ENCODE measurements at places on chromosomes 12 and 14. TPM values are rescaled to one million over a fixed set of nuclear protein-coding genes. Genes with fewer than 3 reads are reported as not detected.
A peak's percentile ranks its signal among the peaks of the same experiment; 100 is the strongest.

Gene LTBP2
- polyA plus RNA-seq = 2.3 TPM

Gene DENND5B
- 35.9 TPM for polyA plus RNA-seq

Gene CIROP
- not detected for polyA plus RNA-seq

Gene WDHD1
- polyA plus RNA-seq = 24.9 TPM

Gene PMEL
- polyA plus RNA-seq = 3.9 TPM

Gene DNAJC22
- polyA plus RNA-seq = 30.2 TPM

Gene RNU4-1
- polyA plus RNA-seq = not detected

DNA sequence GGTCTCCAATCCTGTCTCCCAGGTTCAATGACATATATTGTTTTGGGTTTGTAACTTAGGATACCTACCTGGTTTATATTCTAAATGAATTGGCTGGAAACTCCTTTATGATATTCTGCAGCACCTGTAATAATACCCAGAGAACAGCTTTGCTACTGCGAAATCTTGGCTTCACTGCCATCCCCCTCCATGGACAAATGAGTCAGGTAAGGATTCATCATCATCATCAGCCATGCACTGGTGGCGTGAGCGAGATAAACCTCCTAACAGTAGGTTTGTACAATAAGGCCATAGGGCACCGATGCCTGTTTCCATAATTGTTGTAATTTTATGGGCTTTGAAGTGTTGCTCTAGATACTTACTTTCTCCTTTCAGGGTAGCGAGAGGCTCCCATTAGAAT, 10.7 kb downstream of the DDX47 start:
- no peak for DNase-seq

GRCh38 chr12:49959685-49960473, 1.8 kb upstream of the AQP5 start:
- no peak for DNase-seq

GRCh38 chr12:47214001-47214619, 134.4 kb upstream of the AMIGO2 start:
- no peak for DNase-seq

- DNase-seq = no peak
Observed at GRCh38 chr14:95063391-95063790, 93.9 kb downstream of the DICER1 start.

DNA sequence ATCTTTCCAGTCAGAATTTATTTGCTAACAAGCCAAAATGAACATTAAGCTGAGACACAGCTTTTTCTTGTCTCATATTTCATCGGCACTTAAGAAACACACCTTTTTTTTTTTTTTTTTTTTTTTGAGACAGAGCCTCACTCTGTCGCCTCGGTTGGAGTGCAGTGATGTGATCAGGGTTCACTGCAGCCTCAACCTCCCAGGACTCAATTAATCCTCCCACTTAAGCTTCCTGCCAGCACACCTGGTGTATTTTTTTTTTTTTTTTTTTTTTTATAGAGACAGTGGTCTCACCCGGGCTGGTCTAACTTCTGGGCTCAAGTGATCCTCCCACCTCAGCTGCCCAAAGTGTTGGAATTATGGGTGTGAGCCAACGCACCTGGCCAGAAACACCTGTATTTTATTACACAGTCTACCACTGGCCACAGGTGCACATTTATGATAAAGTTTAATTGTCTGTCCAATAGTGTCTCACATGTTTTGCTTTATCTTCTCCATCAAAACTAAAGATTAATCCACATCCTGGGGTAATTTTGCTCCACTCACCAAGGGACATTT, 62.7 kb downstream of the C2CD5 start:
- DNase-seq = no peak

DNA sequence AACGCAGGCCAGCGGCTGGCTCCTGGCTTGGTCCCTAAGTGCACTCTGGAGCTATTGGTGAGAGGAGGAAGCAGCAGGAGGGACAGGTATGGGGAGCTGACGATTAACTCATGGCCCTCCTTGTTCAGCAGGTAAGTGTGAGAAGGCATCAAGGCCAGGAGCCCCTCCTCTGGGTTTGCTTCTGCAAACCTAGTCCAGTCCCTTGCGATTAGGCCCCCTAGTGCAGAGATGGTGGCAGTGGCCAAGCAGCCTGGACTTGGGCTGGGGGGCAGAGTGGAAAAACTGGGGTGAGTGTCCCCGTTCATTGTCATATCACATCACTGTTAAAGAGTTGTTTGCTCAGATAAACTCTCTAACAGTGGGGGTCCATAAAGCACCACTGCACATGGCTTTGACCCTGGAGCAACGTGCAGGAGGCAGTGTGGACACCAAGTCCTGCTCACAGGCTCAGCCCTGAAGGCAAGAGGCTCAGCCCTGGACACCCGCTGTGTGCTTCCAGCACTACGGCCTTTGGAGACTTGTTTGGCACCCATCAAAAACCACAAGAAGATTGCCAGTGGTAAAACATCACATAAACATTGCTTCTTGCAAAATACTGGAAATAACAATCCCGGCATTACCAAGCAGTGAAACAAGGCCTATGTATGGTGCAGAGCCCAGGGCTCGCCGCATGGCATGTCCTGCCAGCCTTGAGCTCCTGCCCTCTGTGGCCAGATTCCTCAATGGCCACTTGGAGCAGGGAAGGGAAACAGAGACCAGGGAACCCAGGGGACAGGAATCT, 184.3 kb upstream of the RTL1 start:
- DNase-seq = no peak

DNA sequence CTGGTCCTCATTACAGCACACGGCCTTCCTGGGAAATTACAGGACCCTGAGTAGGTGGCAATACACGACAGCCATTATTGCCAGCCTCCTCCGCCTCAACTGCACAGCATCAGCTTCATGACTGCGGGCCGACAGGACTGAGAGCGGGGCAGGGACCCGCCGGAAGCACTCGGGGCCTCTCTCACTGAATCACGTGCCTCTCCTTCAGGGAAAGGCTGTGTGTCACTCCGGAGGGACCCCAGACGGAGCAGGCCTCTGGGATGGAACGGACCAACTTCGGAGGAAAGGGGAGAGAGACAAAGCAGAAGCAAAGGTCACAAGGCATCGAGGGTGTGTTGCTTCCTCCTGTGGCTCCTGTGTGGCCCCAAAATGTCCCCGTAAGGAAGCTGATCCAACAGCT, 90.0 kb downstream of the RNF34 start:
- DNase-seq = no peak

DNA sequence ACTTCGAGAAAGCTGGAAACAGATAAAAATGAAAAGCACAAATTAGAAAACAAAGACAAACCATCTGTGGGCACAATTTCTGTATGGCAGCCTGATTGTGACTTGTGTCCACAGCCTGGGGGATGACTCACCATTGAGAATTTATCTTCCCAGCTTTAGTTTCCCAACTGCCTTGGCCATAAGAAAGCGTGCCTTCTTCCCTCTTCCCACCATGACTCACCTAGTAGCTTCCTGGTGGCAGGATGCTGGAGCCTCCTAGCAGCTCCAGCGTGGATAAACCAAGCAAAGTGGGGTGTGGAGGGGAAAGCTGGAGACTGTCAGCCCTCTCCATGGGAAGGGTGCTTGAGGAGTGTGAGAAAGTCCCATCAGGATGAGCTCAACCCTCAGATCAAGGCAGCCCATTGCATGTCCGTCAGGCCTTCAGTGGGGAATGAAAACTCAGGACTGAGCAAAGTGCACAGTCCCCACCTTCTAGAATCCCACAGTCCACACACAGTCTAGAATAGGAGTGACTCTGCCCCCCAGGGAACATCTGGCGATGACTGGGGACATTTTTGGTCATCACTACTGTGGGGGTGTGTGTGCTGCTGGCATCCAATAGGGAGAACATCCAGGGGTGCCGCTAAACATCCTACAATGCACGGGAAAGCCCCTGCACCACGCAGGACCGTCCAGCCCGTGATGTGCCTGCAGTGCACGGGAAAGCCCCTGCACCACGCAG, 22.4 kb upstream of the SERPINA6 start:
- no peak for DNase-seq

- no peak for DNase-seq
Observed at GRCh38 chr12:93302331-93303229, 75.1 kb upstream of the NUDT4 start.

- no peak for DNase-seq
Observed at GRCh38 chr12:32541754-32542374, 137.2 kb upstream of the DNM1L start.

GRCh38 chr12:64171715-64172114, 50.4 kb downstream of the KICS2 start:
- DNase-seq = no peak

- DNase-seq = no peak
Observed at GRCh38 chr14:62988967-62989366, 56.3 kb downstream of the KCNH5 start.

GRCh38 chr12:89351489-89352241, 636 bp downstream of the DUSP6 start:
- DNase-seq = no peak

- no peak for DNase-seq
Observed at GRCh38 chr14:89249972-89250654, 166.9 kb downstream of the FOXN3 start.

DNA sequence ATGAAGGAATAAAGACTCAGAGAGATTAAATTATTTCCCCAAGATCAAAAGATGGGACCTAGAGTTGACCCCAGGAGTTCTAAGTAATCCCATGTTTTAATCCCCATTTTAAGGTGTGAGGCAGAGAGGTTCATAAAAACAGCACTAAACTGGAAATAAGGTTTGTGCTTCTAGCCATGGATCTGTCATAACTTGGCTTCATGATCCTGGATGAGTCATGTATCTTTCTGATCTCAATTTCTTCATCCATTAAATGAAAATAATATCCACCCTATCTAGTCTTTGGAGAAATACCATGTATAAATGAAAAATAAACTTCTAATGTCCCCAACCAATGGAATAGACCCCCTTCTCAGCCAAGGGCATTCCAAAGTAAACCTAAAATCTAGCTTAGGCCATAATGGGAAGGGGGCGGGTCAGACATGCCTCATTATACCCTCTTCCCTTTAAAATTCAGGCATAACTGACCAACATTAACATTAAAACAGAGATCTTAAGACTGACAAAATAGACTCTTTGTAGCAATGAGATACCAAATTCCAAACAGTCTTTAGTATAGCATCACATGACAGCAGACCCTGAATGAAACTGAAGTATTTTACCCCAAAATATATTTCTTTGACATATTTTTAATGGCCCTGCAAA, 47.8 kb downstream of the SLC41A2 start:
- DNase-seq = no peak

DNA sequence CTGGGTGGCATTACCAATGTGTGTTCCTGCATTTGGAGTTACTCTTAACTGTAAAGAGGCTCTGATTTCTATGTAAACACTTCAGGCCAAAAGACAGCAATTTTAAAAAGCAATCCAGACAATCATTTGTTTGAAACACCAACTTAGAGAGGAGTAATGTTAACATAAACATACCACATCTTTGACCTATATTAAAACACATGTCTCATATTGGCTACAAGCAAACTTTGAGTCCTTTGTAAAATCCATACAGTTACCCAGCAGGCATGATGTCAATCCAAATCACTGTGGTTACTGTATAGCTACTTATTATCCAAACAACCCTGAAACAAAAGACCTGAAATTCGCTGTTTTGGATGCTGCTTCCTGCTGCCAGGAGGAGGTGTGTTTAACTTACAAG, 7.5 kb upstream of the G2E3 start:
- DNase-seq = no peak

GRCh38 chr12:2389079-2389790, 336.4 kb downstream of the CACNA1C start:
- no peak for DNase-seq

DNA sequence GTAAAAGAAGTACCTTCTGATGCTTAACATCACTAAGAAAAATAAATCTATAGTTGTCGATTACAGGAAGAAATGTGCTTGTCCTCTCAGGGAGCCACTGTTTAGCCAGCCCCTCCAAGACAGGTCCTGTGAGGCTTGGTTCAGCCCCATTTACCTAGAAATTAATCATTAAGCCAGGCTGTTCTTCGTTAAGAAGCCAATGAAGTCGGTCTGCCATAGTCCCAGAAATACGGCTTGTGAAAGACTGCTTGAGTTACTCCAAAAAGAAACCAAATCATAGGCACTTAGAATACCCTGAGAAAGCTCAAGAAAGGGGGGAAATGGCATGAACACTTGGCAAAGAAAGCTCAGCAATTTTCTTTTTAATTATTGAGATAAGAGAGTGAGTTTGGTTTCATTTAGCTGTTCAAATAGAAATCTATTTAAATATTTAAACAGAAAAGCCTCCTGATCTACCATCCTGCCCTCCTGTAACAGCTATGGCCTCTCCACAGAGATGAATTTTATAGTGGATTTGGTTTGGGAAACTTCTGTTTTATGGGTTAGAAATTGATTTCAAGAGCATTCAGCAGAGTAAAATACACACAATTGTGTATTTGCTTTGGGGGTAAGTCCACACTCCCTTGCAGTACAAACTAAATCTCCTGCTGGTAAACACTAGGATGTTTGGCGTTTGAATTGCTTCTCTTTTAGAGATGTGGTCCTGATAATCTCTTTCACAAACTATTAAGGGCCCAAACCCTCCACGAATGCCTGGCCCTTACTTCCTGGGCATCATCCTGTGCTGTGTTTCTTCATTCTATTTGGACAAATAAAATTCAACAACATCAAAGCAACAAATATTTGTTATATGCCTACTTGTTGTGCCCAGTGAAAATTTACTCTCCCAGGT, 234.4 kb downstream of the SEC23A start:
- DNase-seq = peak; percentile 59
